Activated T-helper 2 cell treated with anti-CD3 and anti-CD28 coated beads, Interferon-gamma antibody, Interleukin-2, Interleukin-4, amounts not matched to agents 10 μg/mL and 5 μg/mL and 100 μg/mL, durations not matched to agents 14 hours and 24 hours and 36 hours (primary cell): ENCODE measurements at places on chromosomes 13 and 19. TPM values are rescaled to one million over a fixed set of nuclear protein-coding genes. Genes with fewer than 3 reads are reported as not detected.

OR7D2 gene
- 0.37 and 0.62 TPM in 2 replicates for total RNA-seq

MEF2B gene
- total RNA-seq: 2.7 and 3.0 TPM in 2 replicates

LILRA2 gene
- total RNA-seq: not detected in 2 replicates

RNF17 gene
- not detected in 2 replicates for total RNA-seq

PTH2 gene
- total RNA-seq: not detected in 2 replicates

GRCh38 chr13:72448082-72448481 is 279.3 kb downstream of the MZT1 start:
- no peak overlapping the region for H3K4me3 ChIP-seq
- H3K4me1 ChIP-seq: no peaks in the 10 kb centered on the region
- no peaks in the 10 kb centered on the region for H3K36me3 ChIP-seq
- H3K27ac ChIP-seq: no peak overlapping the region
- H3K27me3 ChIP-seq: no peaks in the 10 kb centered on the region
- no peak for DNase-seq

GRCh38 chr19:39430675-39431593 is 4.8 kb downstream of the RPS16 start:
- H3K27ac ChIP-seq: peak overlapping the region; percentile 97
- peaks cover 52% of the 10 kb centered on the region for H3K36me3 ChIP-seq
- H3K27me3 ChIP-seq: no peaks in the 10 kb centered on the region

GRCh38 chr19:18173572-18174288 is at the start of gene IFI30:
Gene IFI30, plus strand, starts transcription at chr19:18173813. Its CDS starts 29 bp downstream, at chr19:18173842.
- H3K27me3 ChIP-seq: no peaks in the 10 kb centered on the region
- peak; percentile 58 for DNase-seq
- peak within 1 kb of the TSS; percentile 85 for H3K4me3 ChIP-seq
- H3K4me1 ChIP-seq: peaks cover 22% of the 10 kb centered on the region
- H3K36me3 ChIP-seq: peaks cover 10% of the 10 kb centered on the region
- H3K27ac ChIP-seq: peak within 1 kb of the TSS; percentile 67

DNA sequence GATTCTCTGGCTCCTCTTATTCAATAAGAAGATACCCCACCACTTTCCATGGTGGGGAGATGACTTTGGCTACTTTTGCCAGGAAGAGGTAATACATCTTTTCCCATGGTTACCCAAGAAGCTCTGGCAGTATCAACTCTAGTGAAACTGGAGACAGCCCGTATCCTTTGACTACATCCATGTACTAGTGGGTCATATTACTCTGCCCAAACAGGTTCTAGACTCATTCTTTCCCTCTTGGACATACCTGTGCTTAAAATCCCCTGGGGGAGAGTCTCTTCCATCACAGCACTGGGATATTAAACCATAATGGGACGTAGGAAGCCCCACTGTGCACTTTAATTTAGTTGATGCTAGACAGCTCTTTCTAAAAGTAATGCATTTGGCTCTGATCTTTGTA is 144.7 kb upstream of the KLF12 start:
- H3K27ac ChIP-seq: no peak overlapping the region
- H3K4me3 ChIP-seq: no peak overlapping the region
- peaks cover 65% of the 10 kb centered on the region for H3K27me3 ChIP-seq
- H3K4me1 ChIP-seq: peaks cover 14% of the 10 kb centered on the region
- H3K36me3 ChIP-seq: no peaks in the 10 kb centered on the region

- H3K36me3 ChIP-seq: no peaks in the 10 kb centered on the region
- H3K4me1 ChIP-seq: peaks cover 9% of the 10 kb centered on the region
- H3K4me3 ChIP-seq: no peak overlapping the region
- DNase-seq: no peak
- H3K27me3 ChIP-seq: no peaks in the 10 kb centered on the region
- no peak overlapping the region for H3K27ac ChIP-seq
Measured at GRCh38 chr13:95253033-95253432, 48.2 kb downstream of the ABCC4 start.

GRCh38 chr19:18480006-18480691 is 41.7 kb downstream of the ELL start:
- DNase-seq: no peak
- peaks cover 17% of the 10 kb centered on the region for H3K36me3 ChIP-seq
- peaks cover 77% of the 10 kb centered on the region for H3K4me1 ChIP-seq
- no peaks in the 10 kb centered on the region for H3K27me3 ChIP-seq
- peak overlapping the region; percentile 94 for H3K27ac ChIP-seq

GRCh38 chr13:46717856-46718255 is 79.1 kb downstream of the ESD start:
- peaks cover 8% of the 10 kb centered on the region for H3K36me3 ChIP-seq
- peaks cover 5% of the 10 kb centered on the region for H3K4me1 ChIP-seq
- no peak overlapping the region for H3K4me3 ChIP-seq
- no peak overlapping the region for H3K27ac ChIP-seq
- no peaks in the 10 kb centered on the region for H3K27me3 ChIP-seq

DNA sequence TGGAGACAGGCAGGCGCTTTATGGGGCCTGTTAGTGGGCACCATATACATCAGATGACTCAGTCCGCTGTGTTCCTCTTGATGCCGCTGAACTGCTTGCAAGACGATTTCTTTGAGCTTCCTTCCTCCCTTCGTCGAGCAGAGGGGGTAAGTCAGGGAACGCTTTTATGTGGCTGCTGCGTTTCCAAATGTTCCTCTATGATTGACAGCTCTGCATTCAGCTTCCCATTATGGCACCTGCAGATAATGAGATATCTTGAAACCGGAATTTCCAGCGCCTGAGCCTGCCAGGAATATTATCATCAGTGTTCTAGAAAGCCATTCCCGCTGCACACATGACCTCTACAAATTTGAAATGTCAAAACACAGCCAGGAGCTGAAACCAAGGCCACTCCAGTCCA is 257.0 kb downstream of the TSHZ3 start:
- no peak for DNase-seq
- no peak overlapping the region for H3K4me3 ChIP-seq
- no peaks in the 10 kb centered on the region for H3K36me3 ChIP-seq
- H3K27ac ChIP-seq: no peak overlapping the region
- no peaks in the 10 kb centered on the region for H3K4me1 ChIP-seq

DNA sequence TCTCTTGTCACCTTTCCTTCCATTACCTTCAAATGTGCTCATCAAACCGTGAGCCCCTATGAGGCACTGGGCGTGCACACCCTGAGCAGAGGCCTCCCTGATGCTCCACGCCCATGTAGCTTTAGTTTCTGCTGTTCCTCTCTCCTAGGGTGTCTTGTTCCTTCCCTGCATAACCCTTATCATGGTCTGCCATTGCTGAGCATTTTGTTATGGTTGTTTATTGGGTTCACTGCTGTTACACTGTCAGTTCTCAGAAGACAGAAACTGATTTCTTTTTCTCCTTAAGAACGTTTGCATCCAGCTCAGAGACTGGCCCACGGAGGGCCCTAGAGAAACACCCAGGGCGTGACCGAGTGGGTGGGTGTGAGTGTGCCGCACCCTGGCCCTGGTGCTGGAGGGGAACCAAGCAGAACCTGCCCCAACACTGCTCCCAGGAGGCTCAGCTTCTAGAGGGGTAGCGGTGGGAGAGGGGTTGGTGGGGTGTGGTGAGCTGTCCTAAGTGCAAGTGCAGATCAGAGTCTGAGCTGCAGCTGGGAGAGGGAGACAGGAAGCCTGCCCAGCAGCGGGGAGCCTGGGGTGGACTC is 61.4 kb upstream of the URI1 start:
- H3K36me3 ChIP-seq: no peaks in the 10 kb centered on the region
- H3K4me1 ChIP-seq: peaks cover 2% of the 10 kb centered on the region
- no peak overlapping the region for H3K27ac ChIP-seq
- no peak overlapping the region for H3K4me3 ChIP-seq
- peaks cover 7% of the 10 kb centered on the region for H3K27me3 ChIP-seq

GRCh38 chr13:58594747-58595600 is 963.4 kb downstream of the PCDH17 start:
- H3K27me3 ChIP-seq: no peaks in the 10 kb centered on the region
- no peaks in the 10 kb centered on the region for H3K36me3 ChIP-seq
- no peak overlapping the region for H3K4me3 ChIP-seq
- DNase-seq: no peak
- no peaks in the 10 kb centered on the region for H3K4me1 ChIP-seq
- no peak overlapping the region for H3K27ac ChIP-seq

- H3K27me3 ChIP-seq: peaks cover 8% of the 10 kb centered on the region
- no peak overlapping the region for H3K27ac ChIP-seq
- H3K4me3 ChIP-seq: no peak overlapping the region
- H3K4me1 ChIP-seq: no peaks in the 10 kb centered on the region
- no peak for DNase-seq
Measured at GRCh38 chr19:38993271-38993670, 17.7 kb upstream of the FBXO17 start.

DNA sequence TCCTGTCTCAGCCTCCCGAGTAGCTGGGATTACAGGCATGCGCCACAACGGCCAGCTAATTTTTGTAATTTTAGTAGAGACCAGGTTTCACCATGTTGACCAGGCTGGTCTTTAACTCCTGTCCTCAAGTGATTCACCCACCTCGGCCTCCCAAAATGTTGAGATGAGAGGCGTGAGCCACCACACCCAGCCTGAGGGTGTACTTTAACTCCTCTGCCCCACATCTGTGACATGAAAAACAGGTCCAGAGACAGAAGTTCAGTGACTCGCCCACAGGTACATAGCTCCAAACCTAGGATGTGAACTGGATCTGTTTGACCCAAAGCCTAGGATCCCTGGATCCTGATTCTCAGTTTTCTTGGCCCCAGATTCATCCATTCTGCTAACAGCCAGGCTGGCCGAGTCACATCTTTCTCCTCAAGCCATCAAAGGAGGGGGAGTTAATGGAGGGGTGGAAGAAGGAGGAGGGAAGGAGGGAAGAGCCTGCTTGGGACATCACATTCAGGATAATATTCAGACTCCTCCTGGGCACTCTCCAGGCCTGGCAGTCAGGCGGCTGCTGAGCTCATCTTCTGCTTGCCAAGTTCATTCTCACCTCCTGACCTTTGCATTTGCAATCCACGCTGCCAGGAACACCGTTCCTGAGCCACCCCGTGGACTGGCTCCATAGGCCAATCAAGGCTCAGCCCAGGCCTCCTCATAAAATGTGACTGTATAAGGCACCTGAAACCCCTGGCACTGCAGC is 3.1 kb downstream of the SPC24 start:
- H3K27ac ChIP-seq: no peak overlapping the region
- H3K36me3 ChIP-seq: peaks cover 37% of the 10 kb centered on the region
- no peak for DNase-seq
- H3K4me1 ChIP-seq: peaks cover 19% of the 10 kb centered on the region
- H3K4me3 ChIP-seq: no peak overlapping the region
- no peaks in the 10 kb centered on the region for H3K27me3 ChIP-seq

DNA sequence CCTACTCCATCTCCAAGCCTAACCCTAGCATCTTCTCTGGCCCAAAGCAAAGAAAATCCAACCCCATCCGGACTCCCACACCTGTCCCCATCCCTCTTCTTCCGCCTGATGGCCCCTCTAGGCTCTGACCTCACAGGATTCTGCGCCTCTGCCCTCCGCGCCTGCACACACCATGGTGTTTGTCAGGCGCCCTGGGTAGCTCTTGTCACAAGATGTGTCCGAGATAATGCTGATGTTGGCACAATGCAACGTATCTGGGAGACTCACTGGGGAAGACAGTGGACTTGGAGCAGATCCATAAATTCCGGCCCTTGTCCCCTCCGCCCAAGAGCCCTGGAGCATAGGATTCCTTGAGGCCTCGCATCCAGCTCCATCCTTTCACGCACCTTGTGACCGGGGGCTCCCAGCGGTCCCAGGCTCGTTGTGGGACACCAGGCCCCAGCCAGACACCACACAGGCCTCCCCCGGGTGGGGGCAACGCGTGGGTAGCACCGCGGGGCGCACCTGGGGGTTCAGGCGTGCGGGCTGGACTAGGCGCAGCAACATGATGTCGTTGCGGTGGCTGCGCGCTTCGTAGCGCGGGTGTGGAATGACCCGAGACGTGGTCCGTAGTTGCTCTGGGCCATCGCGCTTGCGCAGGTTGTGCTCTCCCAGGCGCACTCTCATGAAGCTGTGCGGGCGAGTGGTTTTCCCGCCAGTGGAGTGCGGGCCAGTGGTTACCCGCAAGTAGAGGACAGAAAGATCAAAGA is 3.1 kb upstream of the KLK1 start:
- no peaks in the 10 kb centered on the region for H3K4me1 ChIP-seq
- no peak overlapping the region for H3K27ac ChIP-seq
- no peaks in the 10 kb centered on the region for H3K36me3 ChIP-seq
- no peak for DNase-seq
- H3K27me3 ChIP-seq: peaks cover 20% of the 10 kb centered on the region
- H3K4me3 ChIP-seq: no peak overlapping the region
